ENCODE measurements at places on chromosomes 13 and 19. TPM values are rescaled to one million over a fixed set of nuclear protein-coding genes. Genes with fewer than 3 reads are reported as not detected.

DNA sequence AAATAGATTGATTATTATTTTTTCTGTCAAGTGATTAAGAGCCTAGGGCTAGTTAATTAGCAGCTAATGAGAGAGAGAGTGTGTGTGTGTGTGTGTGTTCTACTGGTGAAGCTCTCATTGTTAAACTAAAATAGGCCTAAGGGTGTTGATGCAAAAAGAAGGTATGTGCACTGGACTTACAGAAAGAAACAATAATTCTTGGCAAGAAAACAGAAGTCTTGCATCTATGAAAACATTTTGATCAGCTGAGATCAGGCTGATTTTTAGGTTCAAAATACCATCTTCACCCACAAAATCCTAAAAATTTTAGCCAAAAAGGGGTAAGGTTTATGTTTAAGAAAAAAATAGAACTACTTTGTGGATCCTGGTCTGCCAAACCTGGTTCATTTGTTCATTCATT, 106.5 kb downstream of the POSTN start:
- DNase-seq: peak; percentile 58

GRCh38 chr19:50496189-50497021, 14.6 kb downstream of the JOSD2 start:
- no peak for DNase-seq

DNA sequence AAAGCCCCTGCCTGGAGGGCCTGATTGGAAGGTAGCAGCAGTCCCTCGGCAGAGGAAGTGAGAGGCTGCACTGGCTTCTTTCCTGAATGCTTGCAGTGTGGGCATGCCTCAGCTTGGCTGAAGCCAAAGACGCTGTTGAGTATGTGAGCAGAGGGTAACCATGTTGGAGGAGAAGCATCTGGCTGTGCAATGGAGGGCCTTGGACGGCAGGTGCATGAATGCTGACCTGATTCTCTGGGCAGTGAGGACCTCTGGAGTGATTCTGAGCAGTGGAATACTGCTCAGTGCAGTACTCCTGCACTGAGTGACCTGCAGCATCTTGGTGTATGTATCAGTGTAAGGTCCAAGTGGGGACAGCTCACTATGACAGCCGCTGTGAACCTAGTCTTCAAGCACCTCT, 46.9 kb downstream of the SOX1 start:
- no peak for DNase-seq

- no peak for DNase-seq
Observed at GRCh38 chr19:35459414-35460082, 11.5 kb downstream of the FFAR2 start.

DNA sequence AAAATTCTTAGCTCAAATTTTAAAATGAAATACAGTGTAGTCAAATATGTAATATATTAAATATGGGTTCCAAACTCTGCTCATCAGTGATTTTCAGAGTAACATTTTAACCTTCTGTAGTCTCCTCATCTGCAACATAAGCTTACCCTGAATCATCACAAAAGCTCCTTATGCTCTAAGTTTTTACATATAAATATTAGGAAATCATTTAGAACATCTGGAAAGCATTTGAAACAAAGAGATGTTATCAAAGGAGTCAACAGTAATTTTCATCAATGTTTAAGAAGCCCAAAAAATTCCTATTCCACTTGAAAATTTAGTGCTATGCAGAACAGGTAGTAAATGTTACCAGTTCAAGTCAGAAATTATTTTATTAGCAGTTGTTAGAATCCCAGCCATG, 224.7 kb downstream of the DCT start:
- no peak for DNase-seq

- no peak for DNase-seq
Observed at GRCh38 chr19:32459204-32459865, 53.8 kb downstream of the DPY19L3 start.

GRCh38 chr19:46213156-46213555, 16.4 kb upstream of the IGFL1 start:
- DNase-seq: no peak

The KCNN1 gene
- not detected for polyA plus RNA-seq

DNA sequence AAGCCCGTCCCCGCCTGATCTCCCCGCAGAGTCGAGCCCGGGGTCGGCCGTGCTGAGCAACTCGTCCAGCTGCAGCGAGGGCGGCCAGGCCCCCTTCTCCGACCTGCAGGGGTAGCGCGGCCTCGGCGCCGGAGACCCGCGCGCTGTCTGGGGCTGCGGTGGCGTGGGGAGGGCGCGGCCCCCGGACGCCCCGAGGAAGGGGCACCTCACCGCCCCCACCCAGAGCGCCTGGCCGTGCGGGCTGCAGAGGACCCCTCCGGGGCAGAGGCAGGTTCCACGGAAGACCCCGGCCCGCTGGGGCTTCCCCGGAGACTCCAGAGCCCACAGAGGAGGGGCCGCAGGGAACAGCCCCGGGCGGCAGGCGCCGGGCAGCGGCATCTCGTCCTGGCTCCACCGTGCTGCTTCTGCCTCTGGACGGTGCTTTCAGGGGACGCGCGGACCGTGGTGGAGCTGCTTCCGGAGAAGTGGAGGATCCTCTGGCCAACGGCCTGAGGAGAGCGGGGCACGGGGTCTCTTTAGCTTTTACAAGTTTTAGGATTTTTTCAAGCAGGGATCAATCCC, 8.8 kb upstream of the F7 start:
- DNase-seq: no peak

The UPK1A gene
- 0.27 TPM for polyA plus RNA-seq

GRCh38 chr13:39776439-39776838, 121.0 kb downstream of the COG6 start:
- DNase-seq: peak; percentile 66

- DNase-seq: no peak
Observed at GRCh38 chr13:106678646-106679418, 110.9 kb upstream of the ARGLU1 start.

DNA sequence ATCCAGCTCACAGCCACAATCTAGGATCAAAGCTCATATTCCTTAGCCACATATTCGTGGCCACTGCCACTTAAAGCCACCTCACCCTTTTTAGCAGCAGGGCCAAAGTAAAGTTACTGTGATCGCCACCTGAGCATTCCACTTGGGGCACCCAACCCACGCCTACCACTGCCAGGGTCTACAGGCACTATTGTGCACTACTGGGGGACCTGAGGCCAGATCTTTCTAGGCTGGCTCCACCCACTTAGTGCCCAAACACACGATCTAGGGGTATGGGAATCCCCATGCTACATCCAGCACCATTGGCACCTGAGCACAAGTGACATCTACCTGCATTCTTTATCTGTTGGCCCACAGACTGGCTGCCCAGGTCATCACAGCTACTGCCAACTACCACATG, 517.9 kb upstream of the PRR20A start:
- DNase-seq: no peak

- DNase-seq: no peak
Observed at GRCh38 chr13:64866331-64866730, 2363.8 kb downstream of the PCDH9 start.

The OR7C1 gene
- polyA plus RNA-seq: not detected

The HIF3A gene
- 0.12 TPM for polyA plus RNA-seq

The SIAH3 gene
- polyA plus RNA-seq: not detected

DNA sequence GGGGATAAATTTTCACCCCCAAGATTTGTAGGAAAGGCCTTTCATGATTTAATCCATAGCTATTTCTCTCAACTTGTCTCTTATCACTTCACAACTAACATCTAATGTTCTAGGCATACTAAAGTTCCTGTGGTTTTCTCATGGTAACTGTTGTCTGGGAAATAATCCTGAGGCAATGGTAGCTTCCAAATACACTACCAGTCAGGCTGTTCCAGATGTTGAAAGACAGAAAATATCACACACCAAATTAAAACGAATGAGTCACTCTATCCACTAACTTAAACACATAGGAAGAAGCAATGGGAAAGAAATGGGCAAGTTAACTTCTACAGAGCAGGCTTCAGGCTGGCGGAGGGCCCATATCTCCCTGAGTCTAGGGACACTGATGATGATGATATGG, 77.7 kb upstream of the MYO16 start:
- DNase-seq: peak; percentile 2
